ENCODE measurements at places on chromosomes 12 and 14.

DNA sequence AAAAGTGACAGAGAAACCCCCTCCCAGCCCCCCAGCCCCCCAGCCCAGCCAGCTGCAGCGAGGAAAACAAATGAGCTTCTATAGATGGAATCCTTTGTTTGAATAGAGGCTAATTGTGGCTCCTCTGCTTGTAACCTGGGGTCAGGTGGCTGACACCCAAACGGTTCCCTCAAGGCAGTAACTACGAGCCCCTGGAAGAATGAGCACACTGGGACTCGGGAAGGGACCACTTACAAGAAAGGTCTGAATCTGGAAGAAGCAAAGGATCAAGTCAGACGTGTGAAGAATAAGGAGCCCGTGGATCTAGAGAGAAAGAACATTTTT, 108.7 kb upstream of the FUT8 start:
- DNase-seq, result no peak

- DNase-seq, result no peak
These were observed 12.4 kb downstream of the LUM start for GRCh38 chr12:91098941-91099340.

DNA sequence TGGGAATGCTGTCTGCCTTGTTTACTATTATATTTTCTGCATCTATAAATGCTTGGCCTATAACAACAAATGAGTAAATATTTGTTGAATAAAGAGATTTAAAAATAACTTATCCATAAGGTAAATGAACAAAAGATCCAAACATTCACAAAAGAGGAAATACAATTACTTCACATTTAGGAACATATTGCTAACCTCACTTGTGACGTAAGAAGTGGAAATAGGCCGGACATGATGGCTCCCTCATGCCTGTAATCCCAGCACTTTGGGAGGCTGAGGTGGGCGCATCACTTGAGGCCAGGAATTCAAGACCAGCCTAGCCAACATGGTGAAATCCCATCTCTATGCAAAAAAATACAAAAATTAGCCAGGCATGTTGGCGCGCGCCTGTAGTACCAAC, 25.7 kb upstream of the CKAP4 start:
- DNase-seq, result no peak

- no peak for DNase-seq
These were observed 36.0 kb upstream of the SNX6 start for GRCh38 chr14:34665785-34666435.

- DNase-seq, result no peak
These were observed 54.0 kb downstream of the ZNF641 start for GRCh38 chr12:48296586-48297282.

GRCh38 chr12:10052193-10052913, 21.9 kb downstream of the CLEC9A start:
- peak; percentile 26 for DNase-seq

DNA sequence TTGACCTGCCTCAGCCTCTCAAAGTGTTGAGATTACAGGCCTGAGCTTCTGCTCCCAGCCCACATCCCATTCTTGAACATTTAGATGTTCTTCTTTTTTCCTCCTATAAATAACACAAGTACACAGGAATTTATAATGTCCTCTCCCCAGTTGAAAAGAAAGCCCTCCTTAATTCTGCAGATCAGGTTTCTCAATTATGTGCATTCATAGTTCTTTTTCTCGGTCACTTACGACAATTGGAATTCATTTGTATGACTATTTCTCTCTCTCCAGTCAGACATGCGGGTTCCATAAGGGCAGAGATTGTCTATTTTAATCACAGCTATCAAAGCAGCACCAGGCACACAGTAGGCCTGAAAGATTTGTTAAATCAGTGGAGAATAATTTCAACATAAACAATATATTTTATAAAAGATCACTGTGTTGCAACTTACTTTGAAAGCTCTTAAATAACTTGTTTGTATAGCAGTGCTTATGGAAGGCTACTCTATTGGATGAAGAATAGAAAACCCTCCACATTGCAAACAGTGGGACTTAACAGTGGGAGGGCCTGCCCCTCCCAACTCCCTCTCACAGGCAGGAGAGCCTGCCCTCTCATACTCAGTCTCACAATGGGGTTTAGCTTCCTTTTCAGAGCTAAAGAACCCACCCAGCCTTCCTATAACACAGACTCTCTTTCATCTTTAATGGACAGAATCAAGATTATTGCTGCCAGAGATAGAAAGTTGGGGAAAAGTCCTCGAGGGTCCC, 84.1 kb upstream of the TRAF3 start:
- no peak for DNase-seq

GRCh38 chr12:45122768-45123380, 72.0 kb upstream of the DBX2 start:
- no peak for DNase-seq

DNA sequence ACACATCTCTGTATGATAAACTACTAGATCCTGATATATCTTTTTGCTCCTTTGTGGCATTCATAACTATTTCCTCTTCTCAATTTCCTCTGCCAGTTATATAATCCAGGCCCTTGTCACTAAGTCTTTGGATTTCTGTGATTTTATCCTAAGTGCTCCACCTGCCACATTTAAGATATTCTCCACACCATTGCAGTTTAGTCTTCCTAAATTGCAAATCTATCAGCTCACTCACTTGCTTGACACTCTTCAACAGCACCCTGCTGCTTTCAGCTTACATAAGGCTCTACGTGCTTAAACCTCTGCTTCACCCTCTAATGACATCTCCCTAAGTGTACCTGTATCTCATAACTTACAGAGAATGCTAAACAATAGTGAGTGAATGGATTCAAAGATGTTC, 1032.2 kb upstream of the SEL1L start:
- no peak for DNase-seq

GRCh38 chr12:98983647-98984046, 338.6 kb downstream of the APAF1 start:
- no peak for DNase-seq

DNA sequence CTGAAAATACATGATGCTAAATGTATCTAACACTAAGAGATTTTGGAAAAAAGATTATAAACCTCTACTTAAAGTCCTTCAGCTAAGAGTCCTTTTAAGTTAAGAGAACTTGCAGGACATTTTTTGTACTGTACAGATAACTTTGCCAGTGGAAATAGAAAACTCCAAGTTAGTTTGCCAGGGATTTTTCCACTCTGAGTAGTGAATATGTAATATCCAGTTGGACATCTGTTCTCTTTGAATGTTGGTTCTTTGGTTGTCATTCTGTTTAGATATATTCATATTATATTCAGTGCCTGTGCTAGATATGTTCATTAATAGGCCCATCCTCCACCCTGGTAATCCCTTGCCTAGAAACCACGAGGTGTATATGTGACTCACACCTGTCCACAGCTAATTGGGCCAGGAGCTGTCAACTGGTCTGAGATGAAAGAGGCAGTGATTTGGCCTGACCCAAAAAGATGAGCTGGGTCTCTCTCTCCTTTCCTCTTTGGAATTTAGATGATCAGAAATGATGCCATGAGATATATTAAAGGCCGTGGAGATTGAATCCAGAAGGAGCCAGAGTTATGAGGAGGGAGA, 261.0 kb upstream of the LRIG3 start:
- DNase-seq, result no peak

GRCh38 chr12:58832920-58833319, 87.4 kb downstream of the LRIG3 start:
- DNase-seq, result no peak

DNA sequence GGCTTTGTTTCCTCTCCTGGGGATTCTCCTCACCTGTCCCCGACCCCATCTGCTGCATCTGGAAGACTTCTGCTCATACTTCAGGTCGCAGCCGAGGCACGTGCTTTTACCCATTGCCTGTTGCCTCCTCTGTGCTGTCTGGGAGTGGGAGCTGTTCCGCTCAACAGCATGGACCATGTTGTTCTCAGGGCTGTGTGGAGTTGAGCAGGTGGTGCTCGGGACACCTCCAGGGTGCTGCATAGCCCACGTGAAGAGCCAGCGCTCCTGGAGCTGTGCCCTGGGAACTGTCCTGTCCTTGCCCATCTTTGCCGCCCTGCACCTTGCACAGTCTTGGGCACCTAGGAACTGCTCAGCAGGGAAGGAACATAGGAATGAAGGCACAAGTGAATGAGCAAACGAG, 62.4 kb downstream of the IQSEC3 start:
- no peak for DNase-seq

DNA sequence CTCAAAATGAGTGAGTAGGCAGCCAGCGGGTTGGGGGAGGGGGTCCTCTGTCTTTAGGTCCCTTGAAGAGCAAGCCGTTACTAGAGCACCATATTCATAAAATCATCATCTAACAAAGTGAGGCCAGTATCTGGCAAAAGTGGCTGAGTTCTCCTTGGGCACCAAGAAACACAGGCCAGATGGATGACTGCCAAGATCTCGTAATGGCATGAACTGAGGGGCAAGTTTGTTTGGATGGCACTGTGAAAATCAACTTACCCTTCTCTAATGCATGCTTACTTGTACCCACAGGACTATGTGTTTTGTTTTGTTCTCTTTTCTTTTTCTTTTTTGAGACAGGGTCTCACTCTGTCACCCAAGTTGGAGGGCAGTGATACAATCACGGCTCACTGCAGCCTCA, 41.6 kb downstream of the GNPTAB start:
- no peak for DNase-seq

DNA sequence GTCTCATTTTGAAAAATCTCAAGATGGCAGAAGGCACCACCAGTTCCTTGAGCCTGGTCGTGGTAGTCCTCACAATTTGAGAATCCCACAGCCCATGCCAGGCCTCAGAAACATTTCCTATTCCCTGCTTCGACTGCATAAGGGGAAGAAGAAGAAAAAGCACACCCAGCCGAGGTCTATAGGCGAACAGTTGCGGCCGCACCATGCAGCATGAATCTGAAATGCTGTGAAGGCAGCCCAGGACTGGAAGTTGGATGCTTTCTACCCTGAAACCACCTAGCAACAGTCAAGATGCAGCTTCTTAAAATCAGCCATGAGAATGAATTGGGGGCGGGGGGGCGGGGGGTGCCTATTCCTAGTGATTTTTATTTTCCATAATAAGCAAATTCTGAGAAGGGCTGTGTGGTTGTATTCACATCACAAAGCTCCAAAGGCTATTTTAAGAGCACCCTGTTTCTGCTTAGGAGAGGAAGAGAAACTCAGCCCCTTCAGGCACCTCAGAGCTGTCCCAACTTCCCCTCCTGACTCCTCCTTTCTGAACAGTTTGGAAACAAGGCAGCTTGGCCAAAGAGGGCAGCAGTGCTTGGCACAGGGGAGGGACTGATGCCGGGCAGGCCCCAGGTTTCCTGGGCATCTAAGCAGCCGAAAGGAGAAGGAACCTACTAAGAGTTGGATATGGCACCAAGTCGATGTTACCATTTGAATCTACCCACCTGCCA, 172.5 kb upstream of the FOXN3 start:
- peak; percentile 19 for DNase-seq

GRCh38 chr14:101442451-101442850, 118.8 kb upstream of the DIO3 start:
- DNase-seq, result no peak

DNA sequence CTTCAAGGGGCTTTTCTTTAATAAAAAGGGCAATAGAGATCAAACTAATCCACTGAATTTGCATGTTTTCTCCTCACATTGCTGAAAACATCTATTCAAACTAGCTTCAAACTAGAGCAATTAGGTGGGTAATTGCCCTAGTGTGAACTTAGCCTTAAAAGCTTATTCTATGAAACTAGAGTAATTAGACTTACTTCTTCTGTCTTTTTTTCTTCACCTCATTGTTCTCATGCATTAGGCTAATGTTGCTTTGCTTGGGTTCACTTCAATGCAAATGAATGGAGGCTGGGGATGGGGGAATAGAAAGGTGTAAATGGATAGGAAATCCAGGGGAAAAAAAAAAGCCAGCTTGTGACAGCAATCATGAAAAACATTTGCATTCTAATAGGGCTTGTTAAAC, 414.8 kb upstream of the LMO3 start:
- no peak for DNase-seq

Data from GM12878 (cell line).